Heart right ventricle (tissue), 16 donors: ENCODE measurements at places on chromosomes 16 and 17.

DNA sequence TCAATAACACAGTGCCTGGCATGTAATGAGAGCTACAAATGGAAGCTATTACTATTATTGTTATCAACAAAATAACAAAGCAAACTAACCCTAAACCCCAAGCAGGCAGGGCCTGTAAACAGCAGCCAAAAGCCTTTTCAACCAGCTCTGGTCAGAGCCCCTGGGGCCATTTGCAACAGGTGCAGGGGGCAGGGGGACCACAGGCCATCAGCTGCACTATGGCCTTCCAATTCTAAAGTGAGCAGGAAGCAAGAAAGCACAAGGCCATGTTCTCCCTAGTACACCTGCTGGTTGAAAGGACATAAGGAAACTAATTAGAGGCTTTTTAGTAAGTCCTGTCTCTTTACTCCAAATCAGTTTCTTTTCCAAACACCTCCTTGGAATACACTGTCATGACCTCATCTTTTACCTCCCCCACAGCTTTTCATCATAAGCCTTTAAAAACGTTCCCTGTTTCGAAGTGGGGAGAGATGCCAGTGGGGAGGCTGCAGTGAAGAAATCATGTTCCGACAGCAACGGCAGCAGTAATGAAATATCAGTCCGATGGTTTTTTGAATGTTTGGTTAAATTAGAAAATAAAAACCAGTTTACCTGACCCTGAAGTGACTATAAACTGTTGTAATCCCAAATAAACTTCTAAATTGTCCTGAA lies 68.4 kb upstream of the GSG1L start:
- no peak for DNase-seq

GRCh38 chr16:76524356-76524755 lies 247.2 kb downstream of the CNTNAP4 start:
- no peak for DNase-seq

DNA sequence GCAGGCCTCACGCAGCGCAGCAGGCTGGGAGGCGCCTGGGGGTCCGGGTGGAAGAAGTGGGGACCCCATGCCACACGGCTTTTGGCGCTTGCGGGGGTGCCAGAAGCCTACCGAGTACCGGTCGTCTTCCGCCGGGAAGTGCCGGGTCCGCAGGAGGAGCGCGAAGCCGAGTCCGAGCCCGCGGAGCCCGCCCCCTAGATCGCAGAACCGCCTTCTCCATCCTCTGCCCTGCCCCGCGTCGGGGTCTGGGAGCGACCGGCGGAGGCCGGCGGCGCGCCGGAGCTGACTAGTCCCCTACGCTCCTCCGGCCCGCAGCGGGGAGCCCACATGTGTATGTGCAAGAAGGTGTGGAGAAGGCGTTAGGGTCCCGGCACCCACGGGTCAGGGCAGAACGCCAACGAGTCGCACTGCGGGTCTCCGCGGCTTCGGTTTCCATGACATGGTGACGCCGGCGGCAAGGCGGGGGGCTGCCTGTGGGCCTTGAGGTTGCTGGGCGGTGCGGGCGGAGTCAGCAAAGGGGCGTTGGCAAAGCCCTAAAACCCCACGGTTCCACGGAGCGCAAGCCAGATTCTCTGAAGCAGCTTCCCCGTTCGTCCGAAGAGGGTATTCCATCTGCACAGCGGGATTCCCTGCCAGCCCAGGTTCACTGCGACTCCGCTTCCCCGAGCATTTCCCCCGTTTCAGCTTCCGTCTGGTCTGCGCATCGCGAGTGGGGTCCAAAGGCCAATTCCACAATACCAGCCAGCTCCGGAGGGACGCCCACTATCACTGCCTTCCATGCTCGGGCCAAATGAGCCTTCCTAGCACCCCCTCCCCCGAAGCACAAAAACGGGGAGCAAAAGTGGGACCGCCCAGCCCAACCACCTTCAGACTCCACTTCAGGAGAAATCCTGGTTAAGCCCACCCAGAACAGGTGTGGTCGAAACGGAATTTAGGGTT lies 2.3 kb upstream of the LHX1 start:
- no peak for DNase-seq

DNA sequence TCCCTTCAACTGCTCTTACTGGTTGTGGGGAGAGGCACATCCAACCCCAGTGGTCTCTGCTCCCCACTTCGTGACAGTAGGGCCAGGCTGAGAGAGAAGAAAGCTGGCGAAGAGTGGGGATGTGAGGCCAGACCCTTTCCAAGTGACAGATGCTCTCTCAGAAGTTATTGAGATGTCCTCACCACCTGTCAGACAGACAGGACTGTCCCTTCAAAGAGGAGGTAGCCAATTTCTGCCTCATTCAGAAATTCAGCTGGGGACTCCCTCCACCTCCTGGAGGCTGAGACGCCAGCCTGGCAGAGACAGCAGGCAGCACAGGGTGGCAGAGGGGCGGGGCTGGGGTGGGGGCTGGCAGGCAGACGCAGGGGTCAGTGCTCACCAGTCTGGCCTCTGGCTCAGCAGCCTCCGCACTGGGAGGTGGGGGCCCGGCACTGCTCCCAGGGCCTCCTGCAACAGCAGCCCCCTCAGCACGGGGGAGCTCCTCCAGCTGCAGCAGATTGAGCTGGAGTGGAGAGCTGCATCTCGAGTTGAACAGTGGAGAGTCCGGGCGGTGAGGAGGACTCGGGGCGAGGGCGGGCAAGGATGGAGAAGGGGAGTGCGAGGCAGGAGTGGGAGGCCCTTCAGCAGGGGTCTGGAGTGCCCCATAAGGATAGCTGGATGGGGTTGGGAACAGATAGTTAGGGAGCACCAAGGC lies 9.2 kb downstream of the PER1 start:
- no peak for DNase-seq

GRCh38 chr17:58254803-58255202 lies 16.4 kb downstream of the LPO start:
- DNase-seq = no peak

DNA sequence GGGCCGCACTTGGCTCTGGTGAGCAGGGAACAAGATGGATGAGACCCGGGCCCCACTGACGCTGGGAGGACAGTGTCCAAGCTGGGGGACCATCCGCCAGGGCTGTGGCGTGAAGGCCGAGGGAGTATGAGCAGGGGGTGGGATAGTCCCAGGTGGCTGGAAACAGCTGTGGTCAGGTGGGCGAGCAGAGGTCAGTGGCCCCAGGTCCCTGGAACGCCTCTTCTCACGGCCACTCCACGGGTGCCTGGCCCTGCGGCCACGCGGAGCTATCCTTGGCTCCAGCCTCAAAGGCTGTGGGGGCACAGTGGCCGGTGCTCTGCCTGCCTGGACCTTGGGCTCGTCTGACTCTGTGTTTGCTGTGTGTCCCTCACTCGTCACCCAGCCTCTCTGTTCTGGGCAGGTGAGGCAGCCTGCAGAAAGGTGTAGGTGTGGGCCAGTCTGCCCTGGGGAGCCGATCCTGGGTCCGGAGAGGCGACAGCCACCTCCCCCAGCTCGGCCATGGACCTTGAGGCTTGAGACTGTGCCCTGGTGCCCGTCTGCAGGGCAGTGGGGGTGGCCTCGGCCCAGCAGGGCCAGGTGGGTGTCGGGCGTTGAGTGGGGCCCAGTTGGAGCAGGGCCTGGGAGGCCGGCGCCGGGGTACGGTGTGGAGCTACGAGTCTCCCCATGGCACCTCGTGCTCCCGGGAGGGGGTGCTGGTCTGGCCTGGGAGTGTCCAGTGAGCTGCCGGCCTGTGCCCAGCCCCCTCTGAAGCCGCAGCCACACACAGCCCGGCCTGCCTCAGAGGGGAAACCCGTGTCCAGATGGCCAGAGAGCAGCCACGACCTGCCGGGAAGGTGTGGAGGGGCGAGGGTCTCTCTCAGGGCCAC lies 10.0 kb downstream of the CACNA1H start:
- no peak for DNase-seq

DNA sequence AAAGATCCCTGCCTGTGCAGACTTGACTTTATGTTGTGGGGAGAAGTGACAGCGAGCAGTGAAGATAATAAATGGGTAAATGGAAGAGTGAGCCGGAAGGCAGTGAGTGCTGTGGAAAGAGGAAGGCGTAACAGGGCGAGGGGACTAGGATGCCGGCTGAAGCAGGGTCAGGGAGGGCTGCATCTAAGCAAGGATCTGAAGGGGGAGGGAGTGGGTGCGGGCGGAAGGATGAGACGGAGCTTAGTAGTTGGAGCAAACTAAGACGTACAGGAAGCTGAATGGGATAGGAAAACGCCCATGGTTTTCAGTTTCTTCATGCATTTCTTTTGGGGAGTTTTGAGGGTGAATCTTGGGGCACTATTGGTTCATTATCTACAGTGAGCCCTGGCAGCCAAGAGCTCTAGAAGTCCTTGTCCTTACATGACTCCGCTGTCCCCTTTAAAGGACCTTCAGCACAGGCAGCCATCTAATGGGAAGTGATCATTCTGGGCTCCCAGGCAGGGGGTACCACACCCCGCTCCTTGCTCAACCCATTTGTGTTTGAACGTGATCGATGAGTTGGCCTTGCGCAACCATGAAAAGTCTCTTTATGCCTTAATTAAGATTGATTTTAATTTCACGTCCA lies 10.4 kb upstream of the NAT9 start:
- no peak for DNase-seq

DNA sequence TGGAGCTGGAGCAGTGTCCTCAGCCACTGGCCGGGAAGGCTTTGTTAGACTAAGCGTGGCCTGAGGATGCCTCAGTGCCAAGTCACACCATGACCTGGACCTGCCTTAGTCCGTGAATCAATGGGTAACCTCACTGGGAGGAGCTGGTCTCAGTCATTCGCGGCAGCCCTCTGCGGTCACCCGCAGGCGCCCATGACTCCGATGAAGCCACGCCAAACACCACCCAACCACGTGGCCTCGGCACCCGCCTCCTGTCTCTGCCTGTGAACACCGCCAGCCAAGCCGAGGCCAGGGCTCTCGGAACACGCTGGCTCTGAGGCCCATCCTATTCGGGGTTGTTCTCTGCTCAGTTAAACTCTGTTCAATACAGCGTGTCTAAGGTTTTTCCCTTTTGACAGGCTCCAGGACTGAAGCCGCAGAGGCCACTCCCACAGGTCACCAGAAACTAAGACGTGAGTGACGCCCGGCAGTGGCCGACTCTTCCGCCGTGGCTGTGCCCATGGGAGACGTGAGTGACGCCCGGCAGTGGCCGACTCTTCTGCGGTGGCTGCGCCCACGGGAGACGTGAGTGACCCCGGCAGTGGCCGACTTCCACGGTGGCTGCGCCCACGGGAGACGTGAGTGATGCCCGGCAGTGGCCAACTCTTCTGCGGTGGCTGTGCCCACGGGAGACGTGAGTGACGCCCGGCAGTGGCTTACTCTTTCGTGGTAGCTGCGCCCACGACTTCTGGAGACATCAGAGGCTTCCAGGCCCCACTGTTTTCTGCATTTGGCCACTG lies 16.8 kb upstream of the PABPN1L start:
- no peak for DNase-seq

- DNase-seq = peak; percentile 15
Measured at GRCh38 chr16:10683170-10683569, 11.6 kb downstream of the TEKT5 start.

- no peak for DNase-seq
Measured at GRCh38 chr17:35998018-35998545, 3.3 kb downstream of the CCL15 start.

- no peak for DNase-seq
Measured at GRCh38 chr16:23072769-23073549, 76.3 kb downstream of the USP31 start.

DNA sequence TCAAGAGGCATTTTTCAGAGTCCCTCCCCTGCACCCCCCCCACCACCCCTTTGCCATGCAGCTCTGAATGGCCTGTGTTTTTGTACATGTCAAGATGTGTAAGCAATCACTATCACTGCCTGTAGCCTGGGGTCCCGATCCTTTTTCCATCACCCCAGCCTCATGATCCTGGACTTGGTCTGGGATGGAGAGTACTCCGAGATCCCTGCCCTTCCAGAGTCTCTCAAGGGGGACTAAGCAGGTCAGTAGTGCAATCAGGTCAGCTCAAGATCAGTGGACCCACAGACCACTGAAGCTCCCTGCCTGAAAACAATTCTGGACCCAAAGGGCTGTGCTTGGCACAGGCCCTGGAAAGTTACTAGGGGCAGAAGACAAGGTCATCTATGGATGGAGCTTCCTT lies 7.5 kb upstream of the GJD3 start:
- no peak for DNase-seq

DNA sequence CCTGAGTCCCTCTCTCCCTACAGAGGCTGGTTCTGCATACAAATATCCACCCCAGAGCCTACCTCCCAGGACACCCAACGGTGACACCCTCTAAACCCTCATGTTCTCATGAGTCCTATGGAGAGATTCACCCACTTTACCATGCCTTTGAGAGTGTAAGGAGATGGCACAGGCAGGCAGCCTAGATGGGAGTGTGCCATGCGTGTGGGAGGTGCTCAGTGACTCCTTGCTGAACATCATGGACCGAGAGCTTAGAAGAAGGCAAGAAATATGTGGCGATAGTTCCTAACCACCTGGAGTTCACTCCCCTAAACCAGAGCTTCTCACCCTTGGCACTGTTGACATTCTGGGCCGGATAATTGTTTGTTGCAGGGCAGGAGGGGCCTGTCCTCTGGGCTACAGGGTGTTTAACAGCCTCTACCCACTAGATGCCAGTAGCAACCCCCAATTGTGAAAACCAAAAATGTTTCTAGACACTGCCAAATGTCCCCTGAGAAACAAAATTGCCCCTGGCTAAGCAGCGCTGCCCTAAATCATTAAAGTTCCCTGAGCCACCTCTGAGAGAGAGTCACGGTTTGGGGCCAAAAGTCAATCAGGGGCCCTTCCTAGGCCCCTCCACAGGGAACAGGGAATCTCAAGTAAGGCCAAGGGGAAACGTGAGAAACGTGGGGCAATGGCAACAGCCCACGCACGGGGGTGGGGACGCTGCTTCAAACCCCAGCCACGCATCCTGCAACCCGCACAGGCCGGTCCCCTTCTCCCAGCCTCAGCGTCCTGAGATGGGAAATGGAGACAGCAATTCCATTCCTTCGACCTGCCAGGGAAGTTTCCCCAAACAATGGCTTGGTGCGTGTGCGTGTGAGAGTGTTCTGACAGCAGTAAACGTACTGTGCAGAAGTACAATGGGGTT lies 66.8 kb downstream of the C16orf78 start:
- DNase-seq = no peak

GRCh38 chr17:49443862-49444261 lies 29.2 kb upstream of the PHB1 start:
- DNase-seq = no peak

GRCh38 chr17:45123930-45124796 lies 8.2 kb downstream of the PLCD3 start:
- DNase-seq = peak; percentile 48

DNA sequence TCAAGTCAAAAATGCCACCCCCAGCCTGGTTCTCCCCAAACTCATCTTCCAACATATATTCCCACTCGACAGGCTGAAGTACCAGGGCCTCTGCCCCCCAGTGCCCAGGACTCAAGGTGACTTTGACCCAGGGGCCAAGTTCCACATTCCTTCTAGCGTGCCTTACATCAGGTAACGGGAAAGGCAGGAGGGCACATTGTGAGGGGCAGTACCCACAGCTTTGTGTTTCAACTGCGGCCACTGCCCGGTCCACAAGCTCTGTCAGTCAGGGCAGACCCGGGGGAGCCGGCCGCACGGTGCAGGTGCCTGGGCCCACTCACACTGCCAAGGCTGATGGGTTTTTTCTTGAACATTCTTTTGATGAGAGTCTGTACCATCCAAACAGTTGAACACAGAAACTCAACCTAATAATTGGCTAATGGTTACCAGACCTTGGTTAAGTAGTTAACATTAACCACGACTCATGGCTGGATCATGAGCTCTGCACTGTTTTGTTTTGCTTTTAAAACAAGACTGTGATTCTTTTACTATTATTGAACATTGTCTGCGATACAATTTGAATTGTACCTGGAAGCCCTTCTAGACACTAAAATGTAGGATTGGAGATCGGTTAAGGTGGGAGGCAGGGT lies 17.6 kb downstream of the ACE start:
- DNase-seq = no peak

- no peak for DNase-seq
Measured at GRCh38 chr16:11423315-11424117, 78.3 kb downstream of the RMI2 start.
